ENCODE measurements at places on chromosomes 5 and 9.

GRCh38 chr5:68251386-68251785 lies 35.8 kb downstream of the PIK3R1 start:
- DNase-seq: no peak

DNA sequence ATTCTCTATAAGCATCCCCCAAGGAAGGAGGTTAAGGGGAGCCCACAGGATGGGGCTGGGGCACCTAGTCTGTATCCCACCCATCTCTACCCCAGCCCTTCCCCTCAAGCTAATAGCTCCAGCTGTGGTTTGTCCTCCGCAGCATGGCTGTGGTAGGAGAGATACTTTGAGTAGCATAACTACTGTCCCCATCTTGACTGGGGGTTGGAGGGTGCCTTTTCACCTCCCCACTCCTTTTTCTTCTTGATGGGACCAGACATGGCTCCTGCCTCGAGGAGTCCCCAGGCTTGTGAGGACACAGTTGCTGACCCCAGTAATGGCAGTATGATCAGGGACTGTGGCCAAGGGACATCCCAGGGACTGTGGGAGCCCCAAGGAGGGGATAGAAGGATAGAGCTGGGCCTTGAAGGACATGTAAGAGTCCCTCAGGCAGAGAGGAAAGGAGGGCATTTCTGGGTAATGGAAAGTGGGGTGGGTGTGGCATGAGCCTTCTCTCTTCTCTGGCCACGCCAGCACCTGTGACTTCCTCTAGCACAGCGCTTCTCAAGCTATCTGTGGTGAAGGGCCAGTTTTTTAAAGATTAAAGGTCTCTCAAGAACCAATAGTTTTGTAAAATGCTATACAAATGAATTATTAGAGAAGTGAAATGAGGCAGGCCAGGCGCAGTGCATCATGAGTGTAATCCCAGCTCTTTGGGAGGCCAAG lies 14.0 kb downstream of the OLFML2A start:
- DNase-seq: no peak

GRCh38 chr5:154625031-154625430 lies 130.1 kb upstream of the LARP1 start:
- DNase-seq: no peak

DNA sequence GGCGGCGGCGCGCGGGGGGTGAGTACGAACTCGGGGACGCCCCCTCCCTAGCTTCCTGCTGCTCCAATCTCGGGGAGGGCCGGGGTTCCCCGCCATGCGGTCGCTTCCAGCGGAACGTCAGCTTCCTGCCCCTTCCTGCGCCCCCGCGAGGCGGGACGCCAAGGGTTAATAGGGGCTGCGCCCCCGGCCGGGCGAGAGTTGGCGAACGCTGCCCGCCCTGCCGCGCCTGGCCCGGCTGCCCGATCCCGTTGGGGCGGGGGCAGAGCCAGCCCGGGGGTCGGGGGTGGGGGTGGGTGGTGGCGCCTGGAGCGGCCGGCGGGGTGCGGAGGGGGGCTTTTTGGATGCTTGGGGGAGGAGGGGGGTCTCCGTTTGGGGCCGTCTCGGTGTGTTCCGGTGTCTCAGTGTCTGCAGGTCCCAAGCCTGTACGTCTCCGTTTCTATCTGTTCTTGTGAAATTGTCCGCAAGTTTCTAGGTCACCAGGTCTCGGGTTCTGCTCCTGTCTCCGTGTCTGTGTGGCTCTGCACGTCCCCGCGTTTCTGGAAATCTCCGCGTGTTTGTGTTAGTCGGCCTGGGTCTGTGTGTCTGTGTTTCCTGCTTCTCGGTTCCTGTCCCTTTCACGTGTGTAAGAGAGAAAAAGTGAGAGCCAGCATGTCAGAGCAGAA lies 789 bp downstream of the COL27A1 start:
- DNase-seq: peak; percentile 34

DNA sequence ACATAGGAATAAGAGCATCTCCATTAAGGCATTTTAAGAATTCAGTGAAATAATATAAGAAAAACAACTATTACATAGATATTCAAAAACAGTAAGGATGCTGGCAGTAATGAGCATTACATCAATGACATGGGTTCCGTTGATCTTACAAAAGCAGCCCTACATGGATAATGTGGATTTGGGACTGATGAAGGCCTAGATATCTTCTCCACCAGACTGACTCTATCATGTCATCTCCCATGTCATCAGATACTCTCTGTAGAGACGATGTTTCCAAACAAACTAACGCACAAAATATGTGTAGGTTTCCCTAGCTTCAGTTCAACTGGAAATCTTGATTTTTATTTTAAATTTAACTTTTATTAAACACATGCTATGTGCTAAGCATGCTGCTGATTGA lies 3.6 kb downstream of the LURAP1L start:
- DNase-seq: no peak

- no peak for DNase-seq
Observed at GRCh38 chr5:53991942-53992341, 318.4 kb downstream of the ARL15 start.

DNA sequence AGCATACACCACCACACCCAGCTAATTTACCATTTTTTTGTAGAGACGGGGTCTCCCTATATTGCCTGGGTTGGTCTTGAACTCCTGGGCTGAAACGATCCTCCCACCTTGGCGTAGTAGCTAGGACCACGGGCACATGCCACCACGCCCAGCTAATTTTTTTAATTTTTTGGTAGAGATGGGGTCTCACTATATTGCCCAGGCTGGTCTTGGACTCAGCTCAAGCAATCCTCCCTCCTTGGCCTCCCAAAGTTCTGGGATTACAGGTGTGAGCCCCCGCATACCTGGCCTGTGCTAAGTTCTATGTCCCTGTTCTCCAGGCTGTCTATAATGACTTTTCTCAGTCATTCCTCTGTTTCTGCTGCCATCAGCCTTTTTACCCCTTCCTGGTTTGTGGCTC lies 41.3 kb downstream of the ASS1 start:
- DNase-seq: no peak

GRCh38 chr5:66122379-66123034 lies 21.6 kb upstream of the SREK1 start:
- DNase-seq: peak; percentile 38

DNA sequence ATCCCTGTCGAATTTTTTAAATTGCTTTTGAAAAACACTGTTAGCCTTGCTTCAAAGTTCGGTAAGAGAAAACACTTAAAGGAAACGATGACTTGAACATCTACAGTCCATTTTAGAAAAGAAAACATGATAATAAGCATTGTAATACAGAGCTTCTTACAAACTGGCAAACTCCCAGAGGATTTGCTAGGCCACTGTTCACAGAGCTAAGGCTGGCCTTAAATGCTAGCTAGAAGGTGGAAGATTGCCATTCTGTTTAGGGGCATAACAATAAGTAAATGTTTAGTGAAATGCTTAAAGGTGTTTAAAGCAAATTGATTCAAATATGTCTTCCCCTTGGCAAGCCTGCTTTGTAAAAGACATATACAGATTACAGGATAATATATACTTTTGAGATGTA lies 169.6 kb downstream of the TLE4 start:
- DNase-seq: peak; percentile 28

All from astrocyte of the hippocampus (primary cell).